ENCODE measurements at places on chromosomes 7 and 10.

DNA sequence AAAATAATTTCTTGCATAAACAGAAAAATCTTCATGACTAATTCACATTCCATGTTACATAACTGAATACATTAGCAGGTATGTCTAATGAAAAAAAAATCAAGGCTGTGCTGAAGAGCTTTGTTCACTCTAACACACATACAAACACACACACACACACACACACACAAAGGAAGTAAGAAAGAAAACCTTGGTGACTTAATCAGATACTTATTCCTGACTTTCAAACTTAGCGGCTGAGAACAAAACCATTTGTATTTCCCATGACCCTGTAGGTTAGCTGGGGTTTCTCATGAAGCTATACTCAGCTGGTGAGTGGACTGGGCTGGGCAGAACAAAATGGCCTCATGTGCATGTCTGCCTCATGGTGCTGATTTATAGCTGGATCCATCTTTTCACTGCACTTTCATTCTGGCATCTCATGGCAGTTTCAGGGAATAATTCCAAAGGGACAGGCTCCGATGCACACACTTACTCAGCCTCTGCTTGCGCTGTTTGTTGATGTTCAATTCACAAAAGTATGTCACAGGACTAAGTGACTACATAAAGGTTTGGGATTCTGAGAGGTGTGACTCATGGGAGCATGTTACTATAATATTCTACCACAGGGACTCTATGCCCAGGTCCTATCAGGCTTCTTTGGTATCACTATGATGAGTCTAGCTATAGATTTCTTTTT lies 161.2 kb downstream of the PCLO start:
- no peak for DNase-seq

GRCh38 chr7:152145853-152146466 lies 120.5 kb downstream of the GALNT11 start:
- DNase-seq = no peak

GRCh38 chr7:50921114-50921813 lies 138.6 kb upstream of the GRB10 start:
- peak; percentile 17 for DNase-seq

GRCh38 chr10:24041034-24041433 lies 167.9 kb upstream of the KIAA1217 start:
- no peak for DNase-seq

DNA sequence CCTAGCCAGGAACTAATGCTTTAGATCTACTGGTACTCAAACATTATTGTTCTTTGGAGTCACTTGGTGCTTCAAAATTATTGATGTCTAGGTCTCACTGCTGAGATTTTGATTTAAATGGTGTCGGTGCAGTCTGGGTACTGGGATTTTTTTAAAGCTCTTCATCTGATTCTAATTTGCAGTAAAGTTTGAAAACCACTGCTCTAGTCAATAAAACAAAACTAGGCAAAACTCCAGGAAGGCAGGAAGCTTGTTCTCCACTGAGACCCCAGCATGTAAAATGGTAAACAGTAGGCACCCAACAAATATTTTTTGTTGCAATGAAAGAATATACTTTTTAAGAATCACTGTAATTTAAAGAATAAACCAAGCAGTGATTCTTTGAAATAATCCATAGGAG lies 49.7 kb downstream of the ADD3 start:
- DNase-seq = no peak

DNA sequence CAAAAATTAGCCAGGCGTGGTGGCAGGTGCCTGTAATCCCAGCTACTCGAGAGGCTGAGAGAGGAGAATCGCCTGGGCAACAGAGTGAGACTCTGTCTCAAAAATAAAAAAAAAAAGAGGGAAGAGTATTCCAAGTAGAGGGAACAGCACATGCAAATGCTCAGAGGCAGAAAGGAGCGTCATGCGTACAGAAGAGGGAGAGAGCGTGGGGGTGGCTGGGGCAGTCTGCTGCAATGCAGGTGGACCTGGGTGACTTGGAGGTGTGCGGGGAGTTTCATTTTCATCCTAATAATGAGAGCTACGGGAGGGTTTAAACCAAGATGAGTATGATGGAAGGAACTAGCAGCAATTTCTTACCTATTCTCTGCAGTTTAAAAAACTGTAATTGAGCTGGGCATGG lies 28.8 kb downstream of the CLIP2 start:
- no peak for DNase-seq

- no peak for DNase-seq
These were observed 495.5 kb upstream of the MGMT start for GRCh38 chr10:128971374-128972035.

DNA sequence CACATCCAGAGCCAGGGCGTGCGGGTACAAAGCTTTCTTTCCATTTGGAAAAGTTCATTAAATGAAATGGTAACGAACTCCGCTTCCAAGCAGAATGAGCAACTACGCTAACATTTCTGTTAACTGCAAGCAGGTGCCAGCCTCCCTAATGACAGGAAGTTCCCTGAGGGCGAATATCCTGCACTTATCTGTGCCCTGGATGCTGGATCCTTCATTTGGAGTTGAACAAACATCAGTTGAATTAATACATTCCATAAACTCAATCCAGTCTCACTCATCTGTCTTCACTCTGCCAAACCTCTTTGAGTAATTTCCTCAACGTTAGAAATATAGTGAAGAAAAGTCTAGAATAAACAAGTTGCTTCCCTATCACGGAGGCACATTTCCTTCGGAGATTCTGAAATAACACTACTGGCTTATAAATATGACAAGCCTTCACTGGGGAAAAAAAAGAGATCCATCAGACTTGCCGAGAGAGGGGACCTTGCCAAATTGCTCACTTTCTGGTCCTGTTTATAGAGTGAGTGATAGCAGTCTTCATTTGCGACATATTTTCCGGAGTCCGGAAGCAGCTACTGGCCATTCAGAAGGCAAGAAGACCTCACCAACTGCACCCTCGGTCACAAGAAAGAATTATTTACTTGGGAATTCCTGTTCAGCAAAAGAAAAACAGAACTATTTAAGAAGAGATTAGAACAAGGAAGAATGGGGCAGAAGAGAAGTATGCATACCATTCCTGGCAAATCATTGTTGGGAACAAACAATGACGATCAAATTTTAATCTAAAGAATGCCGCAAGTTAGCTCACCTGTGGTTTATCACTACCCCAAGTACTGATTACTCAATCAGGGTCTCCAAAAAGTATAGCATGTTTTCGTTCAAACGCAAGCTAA lies 196.4 kb downstream of the FAM107B start:
- no peak for DNase-seq

DNA sequence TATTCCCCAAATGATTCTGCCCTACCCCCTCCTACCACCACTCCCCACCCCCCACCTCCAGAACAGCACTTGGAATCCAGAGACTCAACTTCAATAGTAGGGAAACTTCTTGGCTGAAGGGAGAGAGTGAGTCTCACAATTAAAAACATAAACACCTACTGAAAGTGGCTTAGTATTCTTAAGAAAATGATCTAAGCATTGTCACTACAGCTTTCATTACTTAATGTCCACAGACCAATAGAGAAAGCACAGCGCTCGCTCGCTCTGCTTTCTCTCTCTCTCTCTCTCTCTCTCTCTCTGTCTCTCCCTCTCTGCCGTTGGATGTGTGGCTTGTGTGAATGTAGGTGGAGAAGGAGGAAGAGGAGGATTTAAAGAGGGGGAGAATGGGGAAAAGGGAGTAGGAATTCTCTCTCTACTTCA lies 1.5 kb upstream of the SEMA3A start:
- no peak for DNase-seq

- DNase-seq = no peak
These were observed 107.1 kb downstream of the ABLIM1 start for GRCh38 chr10:114550756-114551635.

DNA sequence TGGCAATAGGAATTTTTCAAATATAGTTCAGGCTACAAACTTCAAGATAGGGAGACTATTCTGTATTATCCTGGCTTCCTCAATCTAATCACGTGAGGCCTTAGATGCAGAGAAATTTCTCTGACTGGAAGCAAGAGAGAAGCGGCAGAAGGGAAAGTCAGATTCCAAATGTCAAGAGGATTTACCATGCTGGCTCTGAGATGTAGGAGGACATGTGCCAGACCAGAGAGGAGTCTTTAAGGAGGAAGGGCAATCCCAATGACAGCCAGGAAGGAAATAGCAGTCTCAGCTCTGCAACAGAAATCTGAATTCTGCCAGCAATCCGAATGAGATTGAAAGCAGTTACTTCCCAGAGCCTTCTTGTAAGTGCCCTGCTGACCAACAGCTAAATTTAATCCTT lies 57.4 kb downstream of the NUTM2E start:
- DNase-seq = no peak

- no peak for DNase-seq
These were observed 4.3 kb downstream of the KCNH2 start for GRCh38 chr7:150973571-150974451.

DNA sequence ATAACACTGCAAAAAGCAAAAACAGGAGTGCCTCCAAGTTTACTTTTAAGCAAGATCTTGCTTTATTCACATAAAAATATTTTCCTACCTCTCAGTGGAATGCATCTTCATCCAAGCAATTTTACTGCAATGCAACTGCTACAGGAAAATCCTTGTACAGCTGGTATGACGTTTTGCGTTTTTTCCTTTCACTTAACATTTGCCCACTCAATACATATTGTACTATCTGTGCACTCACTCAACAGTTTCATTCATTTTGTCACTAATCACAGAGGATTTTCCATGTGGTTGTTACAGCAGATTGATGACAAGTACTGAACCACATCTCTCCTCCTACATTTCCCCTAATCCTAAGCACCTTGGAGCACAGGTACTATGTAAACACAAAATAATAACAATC lies 222.0 kb upstream of the IMMP2L start:
- DNase-seq = no peak

DNA sequence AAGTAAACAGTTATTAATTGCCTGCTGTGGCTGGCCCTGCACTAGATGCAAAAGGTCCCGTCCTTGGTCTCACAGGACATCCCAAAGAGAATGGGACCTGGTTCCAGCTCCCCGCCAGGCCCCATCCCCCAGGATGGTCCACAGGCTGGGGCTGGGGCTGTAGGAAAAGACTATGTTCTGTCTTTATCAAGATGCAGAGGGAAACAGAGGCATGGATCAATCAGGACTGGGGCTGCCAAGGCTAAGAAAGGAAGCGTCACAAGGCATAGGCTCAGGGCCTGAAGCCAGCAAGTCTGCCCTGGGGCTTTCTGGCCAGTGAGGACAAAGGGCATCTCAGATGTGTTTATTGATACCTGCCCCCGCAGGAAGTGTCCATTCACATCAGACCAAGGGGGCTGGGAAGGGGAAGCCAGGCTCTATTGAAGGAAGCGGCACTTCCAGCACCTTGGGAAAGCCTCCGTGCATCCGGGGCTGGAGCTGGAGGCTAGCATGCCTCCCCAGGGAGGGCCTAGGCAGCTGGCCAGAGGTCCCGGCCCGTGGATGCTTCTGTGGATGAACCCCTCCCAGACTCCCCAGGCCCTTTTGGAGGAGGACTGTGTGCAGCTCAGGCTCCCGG lies 5.8 kb downstream of the VSIR start:
- no peak for DNase-seq

GRCh38 chr10:125123476-125124114 lies 36.8 kb downstream of the CTBP2 start:
- no peak for DNase-seq

- DNase-seq = no peak
These were observed 12.9 kb downstream of the UPP1 start for GRCh38 chr7:48101968-48102367.

All from stimulated activated CD4-positive, alpha-beta T cell treated with anti-CD3 and anti-CD28 coated beads, TNF-alpha, amount 100 ng/mL, for 24 hours (primary cell).